ENCODE measurements at places on chromosomes 12 and 14.

DNA sequence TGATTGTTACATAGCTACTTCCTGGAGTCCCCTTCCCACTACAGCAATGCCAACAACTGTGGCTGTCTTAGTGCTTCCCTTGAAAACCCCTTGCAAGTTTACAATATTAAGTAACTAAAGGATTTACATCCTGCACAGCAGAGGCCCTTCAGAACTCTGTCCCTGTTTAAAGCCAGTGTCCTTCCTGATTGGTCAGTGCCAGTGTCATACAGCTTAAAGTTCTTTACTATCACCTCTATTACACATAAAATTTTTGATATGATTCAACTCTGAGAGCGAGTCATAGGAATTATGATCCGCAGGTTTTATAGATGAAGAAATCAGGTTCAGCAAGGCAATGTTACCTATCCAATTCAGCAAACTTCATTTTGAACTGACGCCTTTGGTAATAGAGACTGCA is 91.4 kb upstream of the ALX1 start:
- DNase-seq, result no peak

GRCh38 chr14:25049568-25050268 is at the start of gene STXBP6:
Gene STXBP6 (minus strand): TSS chr14:25050147. CDS start chr14:24974818, 75,329 bp downstream.
- DNase-seq, result no peak

GRCh38 chr12:51320695-51321320 is 3.2 kb downstream of the BIN2 start:
- no peak for DNase-seq

GRCh38 chr12:25365340-25365730 is 114.6 kb upstream of the KRAS start:
- no peak for DNase-seq

GRCh38 chr12:40692765-40693206 is 547 bp downstream of the CNTN1 start:
- DNase-seq, result no peak

DNA sequence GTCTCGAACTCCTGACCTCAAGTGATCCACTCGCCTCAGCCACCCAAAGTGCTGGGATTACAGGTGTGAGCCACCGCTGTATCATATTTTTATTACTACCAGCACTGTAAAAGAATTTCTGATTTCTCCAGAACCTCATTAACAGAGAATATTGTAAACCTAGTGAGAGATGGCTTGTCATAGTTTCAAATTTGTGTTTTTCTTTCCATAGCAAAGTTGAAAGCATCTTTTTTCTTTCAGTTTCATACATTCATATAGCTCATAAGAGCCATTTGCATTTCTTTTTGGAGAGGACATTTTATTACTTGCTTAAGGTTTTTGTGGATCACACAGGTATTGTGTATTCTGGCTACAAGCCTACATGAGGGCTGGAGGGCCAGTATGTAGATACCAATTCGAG is 58.0 kb downstream of the MIS18BP1 start:
- DNase-seq, result no peak

DNA sequence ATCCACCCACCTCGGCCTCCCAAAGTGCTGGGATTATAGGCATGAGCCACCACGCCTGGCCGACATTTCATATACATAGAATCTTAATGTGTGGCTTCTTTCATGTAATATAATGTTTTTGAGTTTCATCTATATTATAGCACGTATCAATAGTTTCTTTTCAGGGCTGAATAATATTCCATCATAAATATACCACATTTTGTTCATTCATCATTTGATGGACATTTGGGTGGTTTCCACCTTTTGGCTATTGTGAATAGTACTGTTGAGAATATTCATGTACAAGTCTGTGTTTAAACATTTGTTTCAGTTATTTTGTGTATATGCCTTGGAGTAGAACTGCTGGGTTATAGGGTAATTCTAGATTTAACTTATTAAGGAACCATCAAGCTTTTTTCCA is 12.0 kb downstream of the ACVR1B start:
- DNase-seq, result no peak

DNA sequence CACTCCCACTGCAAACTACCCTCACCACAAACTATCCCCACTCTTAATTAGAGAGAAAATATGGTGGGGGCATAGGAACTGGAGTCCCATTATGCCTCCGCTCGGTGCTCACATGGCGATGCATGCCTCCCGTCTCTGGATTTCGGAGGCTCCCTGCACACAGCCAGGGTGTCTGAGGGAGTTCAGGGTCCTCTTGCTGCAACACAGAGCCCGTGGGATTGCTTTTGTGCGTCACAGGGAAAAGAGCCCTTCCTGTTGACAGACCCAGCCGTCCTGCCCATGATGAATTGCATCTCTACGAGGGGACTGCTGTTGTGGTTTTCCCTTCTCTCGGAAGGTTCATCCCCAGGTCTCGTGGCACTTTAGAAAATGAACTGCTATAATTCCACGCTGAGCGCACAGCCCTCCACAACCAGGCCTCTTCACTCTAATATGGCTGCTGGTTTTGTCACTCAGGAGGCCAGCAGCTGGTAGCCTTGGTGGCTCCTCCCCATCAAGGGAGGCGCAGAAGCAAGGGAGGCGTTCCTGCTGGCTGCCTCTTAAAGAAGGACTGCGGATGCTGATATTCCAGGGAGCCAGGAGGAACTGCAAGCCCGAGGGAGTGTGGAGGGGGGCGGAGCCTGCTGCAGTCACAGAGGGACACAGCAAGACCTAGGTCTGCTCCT is 158.0 kb downstream of the KCNA5 start:
- no peak for DNase-seq

GRCh38 chr12:62879691-62880090 is 55.3 kb downstream of the PPM1H start:
- no peak for DNase-seq

GRCh38 chr14:35553808-35554207 is 19.8 kb downstream of the INSM2 start:
- DNase-seq, result no peak

DNA sequence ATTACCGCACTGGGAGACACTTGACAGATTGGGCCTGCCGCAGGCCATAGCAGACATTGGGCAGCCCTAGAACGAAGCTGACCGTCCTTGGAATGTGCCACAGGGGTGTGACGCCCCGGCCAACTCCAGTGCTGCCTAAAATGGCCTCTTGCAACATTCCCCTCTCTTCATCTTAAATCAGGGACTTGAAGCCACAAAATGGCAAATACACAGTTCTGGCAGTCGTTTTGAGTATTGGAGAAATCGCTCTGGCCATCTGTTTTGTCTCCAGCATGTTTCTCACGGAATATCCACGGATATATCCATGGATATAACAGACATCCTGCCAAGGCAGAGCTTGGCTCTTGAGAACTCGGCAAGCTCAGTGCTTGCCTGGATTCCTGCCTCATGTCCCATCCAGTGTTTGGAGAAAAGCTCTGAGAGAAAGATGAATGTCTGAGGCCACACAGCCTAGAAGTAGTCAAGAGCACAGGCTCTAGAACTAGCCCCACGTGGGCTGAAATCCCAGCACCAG is 158.4 kb downstream of the CHST11 start:
- DNase-seq, result no peak

GRCh38 chr12:6382982-6383381 is 980 bp upstream of the LTBR start:
- DNase-seq, result no peak

GRCh38 chr14:102551995-102552705 is 40.3 kb upstream of the RCOR1 start:
- DNase-seq, result no peak

- no peak for DNase-seq
Observed at GRCh38 chr12:112148031-112148513, 22.7 kb downstream of the TRAFD1 start.

- no peak for DNase-seq
Observed at GRCh38 chr12:53660041-53660440, 15.8 kb downstream of the ATP5MC2 start.

DNA sequence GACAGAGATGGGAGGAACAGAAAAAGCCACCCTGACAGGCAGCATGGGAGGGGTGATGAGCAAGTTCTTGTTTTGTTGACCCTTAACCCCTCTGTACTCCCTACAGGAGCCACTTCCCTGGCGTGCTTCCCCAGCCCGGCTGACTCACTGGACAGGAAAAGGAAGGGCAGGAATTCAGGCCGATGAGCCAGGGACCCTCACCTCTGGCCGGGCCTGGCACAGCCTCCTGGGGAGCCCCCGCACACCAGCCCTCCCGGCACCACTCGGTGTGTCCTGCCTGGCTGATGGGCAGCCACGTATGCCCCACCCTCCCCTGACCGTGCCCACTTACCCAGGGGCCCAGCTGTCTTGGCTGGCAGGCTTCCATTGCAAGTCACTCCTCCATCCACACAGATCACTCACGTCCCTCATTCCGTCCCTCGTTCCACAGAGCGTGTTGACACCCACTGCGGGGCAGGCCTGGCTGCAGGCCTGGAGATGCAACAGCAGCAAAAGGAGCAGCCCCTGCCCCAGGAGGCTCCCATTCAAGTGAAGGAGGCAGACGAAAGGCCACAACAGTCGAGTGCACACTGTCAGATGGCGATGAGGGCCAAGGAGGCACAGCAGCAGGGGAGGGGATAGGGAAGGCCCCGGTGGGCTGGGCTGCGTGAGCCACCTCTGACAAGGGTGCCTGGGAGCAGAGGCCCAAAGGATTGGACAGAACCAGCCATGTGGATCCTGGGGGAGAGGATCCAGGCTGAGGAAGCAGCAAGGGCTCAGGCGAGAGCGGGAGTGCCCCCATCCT is 19.7 kb upstream of the CD9 start:
- DNase-seq, result no peak

- DNase-seq, result no peak
Observed at GRCh38 chr14:30882431-30882830, 8.1 kb downstream of the COCH start.

GRCh38 chr12:93838193-93838592 is 161.0 kb downstream of the CRADD start:
- DNase-seq, result no peak

- peak; percentile 14 for DNase-seq
Observed at GRCh38 chr12:45216230-45216982, 511 bp downstream of the ANO6 start.

- no peak for DNase-seq
Observed at GRCh38 chr12:43008953-43009845, 419.7 kb upstream of the PRICKLE1 start.

DNA sequence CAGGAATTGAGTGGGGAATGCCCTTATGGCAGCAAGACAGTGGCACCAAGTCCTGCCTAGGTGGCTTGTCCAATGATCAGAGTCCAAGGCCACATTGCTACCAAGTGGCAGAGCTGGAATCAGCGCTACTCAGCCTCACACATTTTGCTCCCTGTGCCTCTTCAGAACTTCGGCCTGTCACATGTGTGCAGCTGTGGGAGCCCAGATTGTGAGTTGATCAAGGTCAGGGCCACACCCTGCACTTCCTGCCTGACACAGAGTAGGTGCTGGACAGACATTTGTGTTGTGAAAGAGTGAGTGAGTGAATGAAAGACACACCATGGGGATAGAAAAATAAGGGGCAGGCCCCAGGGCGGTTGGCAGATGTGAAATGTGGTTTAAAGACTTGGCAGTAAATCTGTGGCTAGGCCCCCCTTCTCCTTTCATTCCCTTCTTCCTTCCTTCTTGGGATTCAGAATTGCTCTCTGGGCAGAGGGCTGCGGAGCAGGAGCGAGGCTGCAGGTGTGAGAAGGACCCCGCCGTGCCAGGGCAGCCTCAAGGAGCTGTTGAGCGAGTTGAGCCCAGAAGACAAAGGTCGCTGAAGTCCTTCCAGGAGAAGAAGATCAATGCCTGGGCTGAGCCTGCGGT is 83.5 kb downstream of the SLC25A47 start:
- DNase-seq, result no peak

DNA sequence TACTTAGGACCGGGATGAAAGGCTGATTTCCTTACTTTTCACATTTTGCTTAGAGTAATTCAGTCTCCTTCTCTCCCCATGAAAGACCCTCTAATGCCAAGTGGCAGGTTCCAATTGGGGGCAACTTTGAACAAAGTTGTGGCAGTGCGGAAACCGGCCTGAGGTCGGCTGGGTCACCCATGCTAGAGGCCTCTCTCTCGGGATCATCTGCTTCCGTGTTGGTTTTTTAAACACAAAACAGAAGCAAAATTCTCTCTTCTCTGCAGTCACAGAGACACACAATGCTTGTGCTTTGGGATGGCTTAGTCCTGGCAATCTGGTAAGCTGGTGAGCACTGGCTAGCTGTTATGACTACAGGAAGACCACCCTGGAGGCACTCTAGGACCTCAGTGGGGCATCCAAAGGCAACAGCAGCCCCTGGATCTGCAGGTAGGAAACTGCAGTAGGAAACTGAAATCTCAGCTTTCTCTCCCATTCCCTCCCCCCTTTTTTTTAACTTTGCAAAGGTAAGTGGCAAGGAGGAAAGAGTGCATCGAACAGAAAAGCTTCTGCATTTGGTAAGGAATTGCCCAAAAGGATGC is 102.1 kb downstream of the BCL11B start:
- DNase-seq, result no peak

GRCh38 chr12:52555577-52555976 is 2.6 kb upstream of the KRT71 start:
- no peak for DNase-seq

Data from effector CD8-positive, alpha-beta T cell (primary cell).